C1 segment of cervical spinal cord (tissue), 14 donors: ENCODE measurements at places on chromosomes 11 and 22.
A peak's percentile ranks its signal among the peaks of the same experiment; 100 is the strongest.

DNA sequence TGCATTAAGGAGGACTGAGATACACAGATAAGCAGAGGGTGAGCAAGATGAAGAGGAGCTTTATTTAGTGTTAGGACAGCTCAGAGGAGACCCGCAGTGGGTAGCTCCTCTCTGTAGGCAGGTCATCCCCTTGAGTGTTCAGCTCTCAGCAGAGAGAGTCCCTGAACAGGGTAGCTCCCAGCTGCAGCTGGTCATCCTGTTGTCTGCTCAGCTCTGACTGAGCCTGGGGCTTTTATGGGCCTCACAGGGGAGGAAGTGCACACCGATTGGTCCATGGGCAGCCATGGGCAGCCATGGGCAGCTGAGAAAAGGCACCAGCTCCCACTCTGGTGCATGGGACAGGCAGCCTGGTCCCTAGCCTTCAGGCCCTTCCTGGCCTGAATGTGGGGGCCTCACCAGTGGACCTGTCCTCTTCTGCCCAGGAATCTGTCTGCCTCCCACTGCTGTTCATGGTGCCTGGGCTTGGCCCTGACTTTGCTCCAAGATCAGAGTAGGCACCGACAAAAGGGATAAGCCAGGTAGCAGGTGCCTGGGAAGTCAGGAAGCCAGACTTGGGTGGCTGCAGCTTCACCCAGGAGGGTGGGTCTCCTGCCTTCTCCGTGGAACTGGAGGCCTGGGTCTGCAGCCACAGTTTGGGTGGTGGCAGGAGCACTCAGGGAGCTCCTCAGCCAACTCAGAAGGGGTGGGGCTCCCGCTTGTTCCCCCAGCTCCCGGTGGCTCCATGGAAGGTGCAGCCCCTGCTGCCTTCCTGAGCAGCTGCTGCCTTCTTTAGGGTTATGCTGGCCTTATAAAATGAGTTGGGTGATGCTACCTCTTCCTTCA, 54.7 kb downstream of the MYEOV start:
- no peak for DNase-seq

GRCh38 chr22:36204001-36204631, 2.5 kb upstream of the APOL4 start:
- DNase-seq: no peak

- DNase-seq: no peak
Observed at GRCh38 chr11:96215826-96216225, 127.2 kb downstream of the MAML2 start.

DNA sequence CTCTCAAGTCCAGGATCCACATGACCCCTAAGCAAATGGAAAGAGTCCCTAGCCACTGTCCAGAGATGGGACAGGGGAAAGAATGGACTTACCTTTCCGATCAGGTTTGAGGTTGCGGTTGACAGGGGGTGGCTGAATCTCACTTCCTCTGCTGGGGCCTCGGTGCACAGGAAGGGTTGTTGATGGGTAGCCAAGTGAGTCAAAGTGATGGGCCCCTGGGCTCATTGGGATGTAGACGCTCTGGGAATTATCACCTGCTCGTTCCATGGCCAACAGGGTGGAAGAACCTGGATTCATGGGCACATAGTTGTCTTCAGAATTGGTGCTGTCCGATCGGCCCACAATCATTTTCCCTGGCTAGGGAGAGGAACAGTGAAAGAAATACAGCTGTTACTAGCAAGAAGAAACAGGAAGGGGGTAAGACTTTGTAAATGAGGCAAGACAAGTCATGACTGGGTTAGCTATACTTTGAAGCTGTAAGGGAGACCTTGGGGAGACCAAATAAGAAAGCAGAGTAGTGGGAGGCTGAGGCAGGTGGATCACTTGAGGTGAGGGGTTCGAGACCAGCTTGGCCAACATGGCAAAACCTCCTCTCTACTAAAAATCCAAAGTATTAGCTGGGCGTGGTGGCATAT, 34.7 kb downstream of the USP35 start:
- DNase-seq: no peak

GRCh38 chr11:1513326-1514296, 27.0 kb upstream of the MOB2 start:
- DNase-seq: no peak

DNA sequence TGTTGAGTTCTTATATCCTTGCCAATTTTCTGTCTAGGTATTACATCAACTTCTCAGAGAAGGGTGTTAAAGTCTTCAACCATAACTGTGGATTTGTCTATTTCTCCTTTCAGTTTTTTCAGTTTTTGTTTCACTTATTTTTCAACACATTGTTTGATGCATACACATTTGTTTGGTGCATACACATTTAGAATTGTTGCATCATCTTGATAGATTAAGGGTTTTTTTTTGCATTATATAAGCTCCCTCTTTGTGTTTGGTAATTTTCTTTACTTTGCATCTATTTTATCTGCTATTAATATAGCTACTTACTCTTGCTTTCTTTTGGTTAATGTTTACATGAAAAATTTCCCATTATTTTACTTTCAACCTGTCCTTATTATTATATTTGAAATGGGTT, 20.8 kb upstream of the TRAF6 start:
- DNase-seq: no peak

- DNase-seq: peak; percentile 46
Observed at GRCh38 chr22:31490496-31490925, 869 bp upstream of the EIF4ENIF1 start.

- no peak for DNase-seq
Observed at GRCh38 chr11:35193767-35194166, 54.8 kb downstream of the CD44 start.

- DNase-seq: no peak
Observed at GRCh38 chr11:2250485-2250884, 19.9 kb downstream of the ASCL2 start.

DNA sequence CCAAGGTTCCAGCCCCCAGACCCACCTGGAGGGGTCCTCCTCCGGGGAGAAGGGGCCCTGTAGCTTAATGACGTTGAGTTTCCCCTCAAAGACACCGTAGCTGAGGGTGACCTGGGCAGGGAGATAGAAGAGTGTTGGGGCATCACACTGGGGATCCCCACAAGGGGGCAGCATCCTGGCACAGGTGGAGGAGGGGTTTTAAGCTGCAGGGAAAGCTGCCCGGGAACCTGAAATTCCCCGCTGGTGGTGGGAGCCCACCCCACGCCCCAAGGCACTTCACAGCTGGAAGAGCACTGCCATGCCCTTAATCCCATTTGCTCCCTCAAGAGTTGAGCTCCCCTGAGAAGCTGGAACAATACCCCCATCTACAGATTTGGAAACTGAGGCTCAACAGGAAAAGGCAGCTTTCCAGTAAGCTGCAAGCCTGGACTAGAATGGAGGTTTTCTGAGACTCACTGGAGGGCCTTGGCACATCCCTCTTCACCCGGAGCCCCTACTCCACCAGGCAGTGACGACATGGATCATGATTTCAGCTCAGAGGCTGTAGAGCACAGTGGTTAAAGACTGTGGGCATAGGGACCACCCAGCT, 13.7 kb downstream of the MFNG start:
- DNase-seq: no peak

- no peak for DNase-seq
Observed at GRCh38 chr11:66052664-66052982, 459 bp downstream of the SF3B2 start.

GRCh38 chr22:24806663-24807001, 621 bp downstream of the SGSM1 start:
- DNase-seq: no peak

GRCh38 chr11:117096201-117096991, 1.8 kb downstream of the SIK3 start:
- DNase-seq: peak; percentile 71

- DNase-seq: no peak
Observed at GRCh38 chr11:120354779-120355178, 18.6 kb downstream of the ARHGEF12 start.

GRCh38 chr22:50114221-50115021, 24.6 kb downstream of the MOV10L1 start:
- DNase-seq: no peak

DNA sequence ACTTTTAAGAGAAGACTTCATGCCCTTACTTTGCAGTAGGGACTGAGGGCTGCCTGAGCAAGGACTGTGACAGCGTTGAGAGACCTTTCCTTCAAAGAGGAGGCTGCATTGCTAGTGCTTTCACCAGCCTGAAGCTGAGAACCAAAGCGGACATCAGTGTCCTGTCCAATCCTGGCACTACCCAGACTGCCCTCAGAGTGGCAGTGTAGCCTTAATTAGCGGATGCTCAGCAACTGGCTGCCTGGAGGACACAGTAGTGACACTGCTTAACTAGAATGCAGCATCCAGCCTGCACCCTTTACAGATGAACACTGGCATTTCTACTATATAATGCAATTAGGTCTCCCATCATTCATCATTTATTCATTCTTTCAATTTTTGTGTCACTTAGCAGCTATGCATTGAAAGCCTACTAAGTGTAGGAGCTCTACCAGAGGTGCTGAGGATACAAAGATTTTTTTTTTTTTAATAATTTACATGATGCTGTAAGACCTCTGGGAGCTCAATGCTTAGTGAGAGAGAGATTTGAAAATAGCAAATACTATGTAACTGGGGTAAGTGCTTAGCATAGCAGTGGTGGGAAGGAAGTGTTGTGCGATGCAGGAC, 36.9 kb upstream of the SLC36A4 start:
- DNase-seq: peak; percentile 59

- DNase-seq: no peak
Observed at GRCh38 chr22:28670161-28670560, 9.5 kb downstream of the TTC28 start.

DNA sequence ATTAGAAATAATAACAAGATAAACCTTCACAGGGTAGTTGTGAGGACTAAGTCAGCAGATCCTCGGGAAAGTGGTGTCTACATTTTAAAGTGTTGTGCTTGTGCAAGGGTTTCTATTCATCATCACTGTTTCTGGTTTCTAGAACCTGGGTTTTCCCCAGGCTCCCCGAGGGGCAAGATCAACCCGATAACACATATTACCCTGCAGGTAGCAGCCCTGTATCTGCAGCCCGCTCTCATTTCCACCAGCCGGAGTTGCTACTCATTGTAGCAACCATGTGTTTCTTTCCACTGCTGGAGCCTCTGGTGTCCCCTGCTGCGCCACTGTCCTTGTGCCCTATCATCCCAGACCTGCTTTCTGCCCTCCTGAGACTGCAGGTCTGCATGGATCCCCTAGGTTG, 67.0 kb downstream of the MIAT start:
- DNase-seq: no peak
